IPS DF 19.7 (cell line): ENCODE measurements at places on chromosomes 7 and 10.

GRCh38 chr7:82053453-82054032 is 283.7 kb upstream of the HGF start:
- no peak for DNase-seq

DNA sequence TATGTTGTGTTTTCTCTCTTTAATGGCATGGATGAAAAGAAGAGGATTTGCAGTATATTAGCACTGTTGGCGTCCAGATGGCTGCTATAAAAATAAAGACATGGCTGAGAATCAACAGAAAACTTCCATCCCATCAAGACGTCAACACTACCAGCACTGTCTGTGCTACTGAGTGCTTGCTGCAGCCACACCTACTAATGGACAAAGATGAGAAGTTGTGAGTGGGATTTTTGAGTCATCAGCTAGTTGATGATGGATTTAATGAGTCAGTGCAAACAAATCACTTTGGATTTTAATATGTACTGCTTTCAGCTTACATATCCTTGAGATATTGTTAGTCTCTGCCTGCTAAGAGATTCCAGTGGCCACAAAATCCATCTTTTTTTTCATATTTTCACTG is 631.0 kb upstream of the ANKRD30A start:
- DNase-seq, result no peak

DNA sequence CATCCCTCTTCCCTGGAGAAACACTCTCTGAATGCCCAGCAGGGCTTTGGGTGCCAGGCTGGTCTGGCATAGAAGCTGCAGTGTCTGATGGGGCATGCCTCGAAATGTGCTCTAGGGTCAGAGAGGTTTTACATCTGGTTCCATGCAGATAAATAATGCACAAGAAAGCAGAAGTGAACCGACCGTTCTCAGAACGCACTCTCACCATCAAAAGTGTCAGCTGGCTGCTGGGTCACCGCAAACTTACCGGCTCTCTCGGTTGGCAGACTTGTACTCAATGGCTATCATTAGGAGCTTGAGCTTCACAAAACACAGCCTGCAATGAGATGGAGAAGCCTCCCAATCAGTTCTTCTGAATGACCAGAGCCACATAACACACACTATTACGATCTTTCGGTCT is 610.0 kb downstream of the KCNMA1 start:
- DNase-seq, result no peak

DNA sequence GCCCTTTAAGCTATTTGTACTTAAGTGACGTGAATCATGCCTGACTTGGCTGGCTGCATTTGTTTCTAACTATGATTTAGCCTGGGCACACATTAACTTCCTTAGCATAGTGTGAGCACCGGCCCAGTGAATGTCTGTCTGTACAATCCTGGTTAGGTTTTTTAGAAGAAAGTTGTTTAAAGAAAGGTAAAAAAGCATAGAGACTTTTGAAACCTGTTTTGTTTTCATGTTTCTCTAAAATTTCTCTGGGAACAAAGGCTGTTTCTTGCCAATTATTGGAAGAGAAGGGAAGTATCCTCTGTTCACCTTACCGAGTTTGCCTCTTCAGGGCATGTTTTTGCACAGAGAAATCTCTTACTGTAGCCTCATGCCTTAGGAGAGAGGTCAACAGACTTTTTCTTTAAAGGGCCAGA is 42.9 kb upstream of the MET start:
- no peak for DNase-seq

- no peak for DNase-seq
Observed at GRCh38 chr10:24858288-24859270, 93.8 kb downstream of the PRTFDC1 start.

DNA sequence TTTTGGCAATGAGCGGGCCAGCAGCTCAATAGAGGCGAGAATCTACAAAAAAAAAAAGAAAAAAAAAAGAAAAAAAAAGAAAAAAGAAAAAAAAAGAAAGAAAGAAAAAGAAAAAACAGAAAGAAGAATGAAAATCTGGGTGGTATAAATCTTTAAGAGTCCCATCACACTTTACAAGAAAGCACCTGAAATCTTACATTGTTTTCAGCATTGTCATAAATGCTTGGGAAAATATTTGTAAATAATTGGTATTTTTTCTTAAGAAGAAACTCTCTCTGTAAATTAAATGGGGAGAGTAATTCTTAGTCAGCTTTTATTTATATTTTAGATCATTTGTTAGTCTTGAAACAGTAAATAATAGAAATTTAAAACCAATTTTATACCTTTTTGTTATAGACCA is 38.2 kb downstream of the NDUFB2 start:
- DNase-seq, result no peak

- DNase-seq, result no peak
Observed at GRCh38 chr10:30742471-30742870, 112.9 kb upstream of the LYZL2 start.

DNA sequence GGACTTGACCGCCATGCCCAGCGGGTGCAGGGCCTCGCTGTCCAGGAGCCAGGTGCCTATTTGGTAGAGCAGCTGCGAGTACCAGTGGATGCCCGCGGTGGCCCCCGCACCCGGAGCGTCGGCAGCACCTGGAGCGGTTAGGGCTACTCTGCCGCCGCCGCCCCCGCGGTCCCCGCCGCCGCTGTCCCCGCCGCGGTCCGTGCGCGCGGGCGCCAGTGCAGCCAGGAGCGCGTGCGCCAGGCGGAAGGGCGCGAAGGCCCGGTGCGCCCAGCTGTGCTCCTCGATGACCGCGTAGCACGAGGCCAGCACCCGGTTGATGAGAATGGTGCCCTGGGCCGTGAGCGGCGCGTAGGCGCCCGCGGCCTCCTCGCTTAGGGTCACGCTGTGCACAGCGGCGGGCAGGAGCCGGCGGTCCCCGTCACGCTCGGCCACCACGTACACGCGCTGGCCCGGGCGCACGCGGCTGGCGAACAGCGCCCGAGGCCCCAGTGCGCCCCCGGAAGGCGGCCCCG is 9.3 kb downstream of the SHH start:
- no peak for DNase-seq
